EH (cell line): ENCODE measurements at places on chromosomes 5 and 9.
A peak's percentile ranks its signal among the peaks of the same experiment; 100 is the strongest.

DNA sequence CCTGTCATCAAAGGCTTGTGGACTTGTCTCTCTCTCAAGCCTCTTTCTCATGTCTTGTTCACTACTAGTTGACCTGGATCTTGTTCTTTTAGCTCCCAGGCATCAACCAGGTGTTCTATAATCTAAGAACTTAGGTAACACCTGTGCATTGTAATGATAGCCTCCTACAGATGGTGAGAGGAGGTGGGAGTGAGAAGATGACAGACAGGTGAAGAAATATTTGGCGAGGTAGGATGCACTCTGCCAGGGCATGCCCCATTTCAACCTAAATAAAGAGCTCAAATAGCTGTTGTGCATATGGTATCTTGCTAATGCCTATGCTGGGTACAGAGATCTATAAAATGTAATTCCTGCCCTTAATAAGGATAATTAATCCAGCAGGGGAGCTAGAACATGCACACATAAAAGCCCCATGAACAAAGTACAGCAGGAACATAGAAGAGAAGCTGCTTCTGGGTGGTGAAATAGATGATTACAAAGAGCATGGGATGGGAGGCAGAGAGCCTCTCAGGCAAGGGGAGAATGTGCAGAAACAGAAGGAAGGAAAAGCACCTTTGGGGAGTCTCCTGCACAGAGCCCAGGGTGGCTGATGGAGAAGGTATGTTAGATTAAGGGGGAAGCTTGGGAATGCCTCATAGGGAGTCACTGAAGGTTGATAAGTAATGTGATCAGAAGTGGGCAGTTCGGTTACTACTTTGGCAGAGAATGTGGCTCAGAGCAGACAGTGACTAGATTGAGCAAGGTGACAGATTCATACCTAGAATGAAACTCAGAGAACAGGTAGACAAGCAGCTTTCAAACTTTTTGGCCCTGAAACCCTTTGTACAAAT, 28.0 kb upstream of the PLIN2 start:
- DNase-seq, result no peak

DNA sequence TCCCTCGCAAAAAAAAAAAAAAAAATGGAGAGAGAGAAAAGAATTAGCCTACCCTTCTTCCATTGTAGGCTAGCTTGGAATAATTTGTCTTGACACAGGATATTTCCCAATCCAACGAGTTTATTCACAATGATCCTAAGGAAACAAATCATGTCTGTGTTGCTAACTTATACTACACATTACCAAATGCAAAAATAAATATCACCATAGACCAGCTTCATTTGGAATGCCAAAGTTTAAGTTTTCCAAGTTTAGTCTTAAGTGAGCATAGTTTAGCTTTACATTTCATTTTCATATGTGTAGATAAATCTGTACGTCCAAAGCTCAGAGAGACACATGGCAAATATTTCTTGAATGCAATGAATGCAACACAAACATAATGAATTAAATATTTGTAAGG, 1106.2 kb upstream of the DMAC1 start:
- no peak for DNase-seq

DNA sequence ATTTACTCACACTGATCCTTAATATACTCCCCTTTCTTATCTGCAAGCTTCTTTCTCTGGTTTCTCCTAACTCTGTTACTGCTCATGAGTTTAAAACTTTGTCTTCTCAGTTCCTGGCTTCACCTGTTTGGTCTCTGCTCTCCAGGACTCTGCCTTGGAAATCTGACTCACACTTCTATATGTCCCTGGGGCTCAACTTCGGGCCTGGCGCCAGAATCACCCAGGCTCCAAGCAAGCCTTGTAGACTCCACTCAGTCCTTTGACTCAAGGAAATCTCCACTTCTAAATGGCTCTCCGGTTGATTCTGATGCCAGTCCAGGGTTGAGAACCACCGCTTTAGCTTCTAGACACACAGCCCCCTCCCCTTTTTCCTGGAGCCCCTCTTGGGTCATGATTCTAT, 57.8 kb downstream of the TMC1 start:
- peak; percentile 77 for DNase-seq

GRCh38 chr9:75803130-75803529, 87.3 kb upstream of the PCSK5 start:
- peak; percentile 48 for DNase-seq

DNA sequence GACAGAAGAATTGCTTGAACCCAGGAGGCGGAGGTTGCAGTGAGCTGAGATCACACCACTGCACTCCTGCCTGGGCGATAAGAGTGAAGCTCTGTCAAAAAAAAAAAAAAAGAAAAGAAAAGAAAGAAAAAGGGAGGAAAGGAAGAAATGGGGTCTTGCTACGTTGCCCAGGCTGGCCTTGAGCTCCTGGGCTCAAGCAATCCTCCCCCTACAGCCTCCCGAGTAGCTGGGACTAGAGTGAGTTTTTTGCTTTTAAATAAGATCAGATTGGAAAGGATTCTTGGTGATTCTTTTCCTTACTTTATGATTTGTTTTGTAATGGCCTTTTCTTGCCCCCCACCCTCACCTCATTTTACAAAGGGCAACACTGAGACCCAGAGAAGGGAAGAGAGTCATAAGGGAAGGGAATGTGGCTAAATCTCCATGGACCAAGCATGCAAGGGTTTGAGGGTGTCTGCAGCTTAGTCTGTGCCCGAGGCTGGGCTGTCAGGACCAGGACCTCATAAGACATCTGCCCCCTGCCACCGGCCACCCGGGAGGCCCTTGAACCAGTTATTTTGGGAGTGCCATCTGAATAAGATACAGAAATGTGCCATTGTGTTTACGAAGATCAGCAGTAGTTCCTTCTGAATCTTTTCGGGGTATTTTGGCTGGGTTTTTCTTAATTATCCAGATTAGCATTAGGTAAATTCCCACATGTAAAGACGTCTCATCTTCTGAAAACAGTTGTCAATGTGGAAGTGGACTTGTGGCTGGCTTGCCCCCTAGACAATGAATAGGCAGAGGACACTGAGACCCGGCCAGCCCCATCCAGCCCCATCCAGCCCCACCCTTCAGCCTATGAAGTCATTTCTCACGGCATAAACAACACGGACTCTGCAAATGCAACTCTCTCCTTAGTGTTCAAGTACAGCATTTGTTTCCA, 44.5 kb upstream of the GRHPR start:
- no peak for DNase-seq

DNA sequence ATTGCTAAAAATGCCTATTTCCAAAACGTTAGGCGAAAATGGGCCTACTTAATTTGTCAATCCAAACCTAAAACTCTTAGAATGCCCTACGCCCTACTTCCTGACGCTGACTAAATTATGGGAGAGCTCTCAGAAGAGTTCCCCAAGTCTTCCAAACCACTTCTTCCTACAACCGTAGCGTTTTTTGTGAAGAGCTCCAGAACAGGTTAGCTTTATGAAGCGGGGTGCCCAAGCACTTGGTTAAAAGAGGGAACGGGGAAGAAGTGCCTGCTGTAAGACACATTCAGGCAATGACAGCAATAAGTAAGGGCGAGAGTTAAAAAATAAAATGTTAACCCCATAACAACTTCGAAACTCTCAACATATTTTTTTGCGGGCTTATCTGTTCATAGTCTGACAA, 2.8 kb downstream of the ELAVL2 start:
- no peak for DNase-seq

GRCh38 chr5:59178071-59178470, 595.2 kb downstream of the RAB3C start:
- no peak for DNase-seq

DNA sequence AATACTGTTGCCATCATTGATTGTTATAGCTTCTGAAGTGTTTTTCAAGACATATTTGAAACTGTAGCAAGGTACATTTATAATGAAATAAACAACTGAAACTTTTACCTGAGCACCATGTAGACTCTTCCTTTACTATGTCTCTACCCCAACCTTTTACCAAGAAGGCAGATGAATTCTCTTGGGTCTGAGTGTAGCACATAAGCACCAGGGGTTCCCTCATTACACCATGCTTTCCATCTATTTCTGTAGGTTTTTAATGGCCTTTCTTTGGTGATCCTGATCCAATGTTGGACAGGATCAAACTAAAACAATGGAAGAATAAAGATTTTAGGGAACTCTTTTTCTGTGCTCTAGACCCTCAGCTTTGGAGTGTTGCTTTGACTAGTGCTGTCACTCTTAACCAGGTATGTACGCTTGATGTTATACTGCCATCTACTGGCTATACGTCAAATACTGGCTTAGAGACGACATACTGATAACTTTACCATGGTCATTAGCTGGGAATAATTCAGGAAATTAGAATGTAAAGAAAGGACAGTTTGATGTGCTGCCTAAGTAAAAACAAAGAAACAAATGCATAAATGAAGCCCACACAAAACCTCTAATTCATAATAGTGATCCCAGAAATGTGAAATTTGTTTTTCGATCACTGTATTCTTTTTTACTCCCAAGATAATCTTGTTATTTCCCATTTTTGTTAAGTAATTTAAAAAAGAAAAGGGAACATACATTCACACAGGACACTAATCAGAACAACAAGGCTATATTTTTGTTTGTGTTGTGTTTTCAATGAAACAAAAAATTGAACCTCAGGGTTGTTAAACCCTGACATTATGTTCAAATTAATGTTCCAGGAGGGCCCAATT, 30.7 kb downstream of the IFNW1 start:
- peak; percentile 76 for DNase-seq

- DNase-seq, result no peak
Observed at GRCh38 chr5:57696825-57697570, 214.4 kb upstream of the ACTBL2 start.

DNA sequence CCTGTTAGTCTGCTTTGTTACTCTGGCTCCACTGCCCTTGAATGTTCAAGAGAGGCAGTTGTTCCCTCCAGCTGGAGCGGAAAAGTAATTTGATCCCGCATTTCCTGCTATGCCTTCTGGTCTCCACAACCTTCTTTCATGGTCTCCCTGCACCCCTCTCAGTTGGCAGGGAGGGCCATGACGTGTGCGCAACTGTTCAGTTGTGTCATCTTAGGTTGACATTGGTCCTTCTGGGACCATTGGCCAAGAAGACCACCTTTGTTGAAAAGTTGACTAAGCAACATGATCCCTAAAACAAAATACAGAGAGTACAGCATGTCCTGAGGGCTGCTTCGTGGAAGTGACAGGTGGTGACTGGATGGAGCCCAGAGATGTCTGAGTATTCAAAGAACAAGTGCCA, 192.5 kb upstream of the TUT7 start:
- no peak for DNase-seq

DNA sequence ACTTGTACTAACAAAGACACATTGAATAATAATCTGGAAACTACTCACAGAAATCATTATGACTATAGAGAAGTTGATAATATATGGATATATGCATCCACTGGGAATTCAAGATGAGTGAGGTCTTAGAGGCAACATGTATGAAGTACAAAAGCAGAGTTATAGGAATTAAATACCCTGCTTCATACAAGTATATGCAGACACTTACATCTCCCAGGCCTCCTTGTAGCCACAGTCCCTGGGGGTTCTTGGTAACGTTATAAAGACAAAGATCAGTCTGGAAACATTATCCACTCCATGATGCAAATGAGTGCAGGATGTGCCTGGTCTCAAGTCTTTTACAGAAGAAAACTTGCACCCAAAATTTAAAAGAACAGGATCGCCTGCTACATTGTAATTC, 92.4 kb upstream of the ANXA1 start:
- DNase-seq, result no peak

DNA sequence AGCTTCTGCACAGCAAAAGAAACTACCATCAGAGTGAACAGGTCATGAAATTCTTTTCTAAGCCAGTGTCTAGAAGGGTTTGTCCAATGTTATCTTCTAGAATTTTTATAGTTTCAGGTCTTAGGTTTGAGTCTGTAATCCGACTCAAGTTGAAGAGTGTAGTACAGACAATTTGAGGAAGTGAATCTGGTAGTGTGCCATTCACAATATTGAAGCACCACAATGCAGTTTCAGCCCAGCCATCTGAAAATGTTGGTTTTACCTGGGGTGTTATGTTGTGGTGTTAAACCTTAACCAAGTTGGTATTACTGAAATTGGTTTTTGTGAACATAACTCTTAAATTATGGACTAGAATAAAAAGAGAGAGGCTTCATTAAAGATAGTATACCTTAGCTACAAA, 77.2 kb downstream of the ADAMTS16 start:
- DNase-seq, result no peak

DNA sequence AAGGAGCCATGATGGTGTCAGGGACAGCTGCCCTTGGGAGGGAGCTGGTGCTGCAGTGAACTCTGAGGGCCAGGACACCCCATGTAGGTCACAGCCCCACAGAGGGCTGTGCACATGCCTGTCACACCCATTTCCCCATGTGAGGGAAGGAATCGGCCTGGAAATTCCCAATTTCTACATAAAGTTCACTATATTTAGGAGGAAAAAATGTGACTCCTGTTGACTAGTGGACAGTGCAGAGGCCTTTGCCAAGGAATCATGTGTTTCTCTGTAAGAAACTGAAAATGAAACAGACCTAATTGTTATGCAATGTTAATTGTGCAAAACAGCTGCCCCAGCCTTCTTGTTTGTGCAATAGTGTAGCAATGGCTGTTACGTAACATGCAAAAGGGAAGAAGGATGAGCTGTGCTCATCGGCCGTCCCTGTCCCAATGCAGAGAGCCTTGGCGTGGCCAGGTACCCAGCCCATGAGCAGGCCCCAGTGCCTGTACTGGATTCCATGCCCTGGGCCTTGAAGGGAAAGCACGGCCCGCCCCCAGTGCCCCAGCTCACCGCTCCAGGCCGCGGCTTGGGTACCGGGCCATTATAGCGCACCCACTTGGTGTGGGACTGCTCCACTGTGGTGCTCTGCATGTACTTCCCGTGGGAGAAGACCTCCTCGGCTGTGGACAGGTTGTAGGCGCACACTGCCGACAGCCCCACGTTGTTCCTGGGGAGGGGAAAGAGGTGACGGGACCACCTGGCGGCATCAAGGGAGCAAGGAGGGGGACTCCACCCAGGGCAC, 70.0 kb downstream of the SECISBP2 start:
- DNase-seq, result peak; percentile 70

DNA sequence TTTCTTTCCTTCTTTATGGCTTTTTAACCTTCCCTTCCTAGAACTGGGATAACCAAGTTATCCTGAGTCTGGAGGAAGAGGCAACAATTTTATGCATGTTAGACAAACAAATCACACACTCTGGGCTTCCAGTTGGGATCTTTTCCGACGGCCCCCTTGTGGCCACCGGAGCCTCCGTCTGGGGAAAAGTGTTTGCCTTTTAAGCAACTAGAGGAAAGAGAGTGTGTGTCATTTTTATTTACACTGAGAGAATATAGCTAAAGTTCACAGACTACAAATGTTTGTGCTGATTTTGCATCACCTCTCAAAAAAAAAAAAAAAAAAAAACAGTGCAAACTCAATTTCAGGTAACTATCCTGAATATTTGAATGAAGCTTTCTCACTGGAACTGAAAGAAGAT, 126.2 kb downstream of the SEMA6A start:
- no peak for DNase-seq

- no peak for DNase-seq
Observed at GRCh38 chr5:66870708-66871107, 274.5 kb downstream of the MAST4 start.

GRCh38 chr5:57552033-57552432, 69.4 kb upstream of the ACTBL2 start:
- DNase-seq, result no peak
